ENCODE measurements at places on chromosomes 2 and 18.

GRCh38 chr2:216339456-216340279, 32.6 kb downstream of the MARCHF4 start:
- DNase-seq: no peak

DNA sequence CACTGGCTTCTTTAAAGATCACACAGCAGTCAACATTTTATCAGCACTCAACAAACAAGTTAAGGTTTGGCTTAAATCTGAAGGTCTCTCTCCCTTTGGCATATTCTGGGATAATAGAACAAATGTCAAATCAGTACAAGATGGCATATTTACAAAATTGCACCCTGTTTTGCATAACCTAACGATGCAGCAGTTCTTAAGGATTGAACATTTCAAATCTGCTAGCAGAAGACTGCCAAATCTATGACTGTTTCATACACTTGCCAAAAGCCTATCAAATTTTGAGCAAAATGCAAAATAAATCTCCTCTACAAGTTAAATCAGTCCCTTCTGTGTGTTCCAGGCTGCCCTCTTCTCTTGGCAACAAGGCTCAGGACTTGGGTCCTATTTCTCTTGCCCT, 73.6 kb downstream of the DPP4 start:
- no peak for DNase-seq

DNA sequence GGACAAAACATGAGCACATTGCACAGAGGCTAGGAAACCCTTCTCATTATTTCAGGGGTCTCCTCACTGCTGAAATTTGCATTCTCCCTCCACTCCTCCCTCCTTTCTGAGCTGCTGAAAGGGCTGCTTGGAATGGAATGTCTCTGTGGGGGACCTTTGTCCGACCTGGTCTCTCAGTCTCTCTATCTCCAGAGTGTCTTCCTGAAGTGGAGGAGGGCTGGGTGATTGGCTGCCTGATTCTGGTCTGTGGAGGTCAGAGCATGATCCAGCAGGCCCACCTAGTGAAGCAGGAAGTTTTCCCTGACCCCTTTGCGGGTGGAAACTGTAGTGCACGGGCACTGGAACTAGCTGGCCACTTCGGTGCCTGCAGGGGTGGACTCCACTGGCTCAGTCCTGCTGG, 560.5 kb upstream of the HS6ST1 start:
- no peak for DNase-seq

- DNase-seq: no peak
Measured at GRCh38 chr2:134570676-134571075, 148.1 kb downstream of the TMEM163 start.

DNA sequence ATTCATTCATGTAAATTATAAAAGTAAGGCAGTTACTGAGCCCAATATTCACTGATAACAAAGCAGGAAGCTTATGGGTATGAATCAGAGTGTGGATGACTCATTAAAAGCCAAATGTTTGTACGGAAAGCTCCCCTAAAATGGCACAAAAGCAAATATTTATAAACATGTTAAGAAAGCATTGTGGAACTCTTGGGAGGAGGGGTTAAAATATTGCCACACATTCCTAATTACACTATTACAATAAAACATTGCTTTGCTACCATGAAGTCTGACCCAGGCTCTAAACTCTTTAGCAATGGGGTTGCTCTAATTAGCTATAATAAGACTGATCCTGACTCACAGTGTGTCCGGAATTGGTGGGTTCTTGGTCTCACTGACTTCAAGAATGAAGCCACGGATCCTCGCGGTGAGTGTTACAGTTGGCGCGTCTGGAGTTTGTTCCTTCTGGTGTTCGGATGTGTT, 110.9 kb downstream of the NAB1 start:
- DNase-seq: no peak

GRCh38 chr2:227834423-227834822, 20.8 kb downstream of the CCL20 start:
- DNase-seq: no peak

GRCh38 chr2:117470311-117471095, 344.0 kb upstream of the DDX18 start:
- no peak for DNase-seq

DNA sequence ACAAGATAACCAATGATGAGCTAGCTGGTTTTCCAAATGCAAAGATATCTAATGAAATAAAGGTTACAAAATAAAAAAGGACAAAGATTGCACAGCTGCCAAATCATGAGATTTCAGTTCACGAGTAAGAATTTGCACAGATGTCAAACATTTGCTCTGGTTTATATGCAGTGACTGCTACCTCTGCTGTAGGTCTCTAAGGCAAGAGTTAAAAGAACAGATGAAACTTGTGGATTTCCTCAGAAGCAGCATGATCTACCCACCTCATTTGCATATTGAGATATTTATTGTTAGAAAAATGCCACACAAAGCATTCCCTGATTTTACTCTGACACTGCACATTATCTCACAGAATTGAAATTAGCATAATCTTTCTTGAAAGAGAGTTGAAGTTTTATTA, 763.2 kb upstream of the ZEB2 start:
- DNase-seq: no peak

- DNase-seq: no peak
Measured at GRCh38 chr2:239256350-239256743, 144.5 kb downstream of the HDAC4 start.

DNA sequence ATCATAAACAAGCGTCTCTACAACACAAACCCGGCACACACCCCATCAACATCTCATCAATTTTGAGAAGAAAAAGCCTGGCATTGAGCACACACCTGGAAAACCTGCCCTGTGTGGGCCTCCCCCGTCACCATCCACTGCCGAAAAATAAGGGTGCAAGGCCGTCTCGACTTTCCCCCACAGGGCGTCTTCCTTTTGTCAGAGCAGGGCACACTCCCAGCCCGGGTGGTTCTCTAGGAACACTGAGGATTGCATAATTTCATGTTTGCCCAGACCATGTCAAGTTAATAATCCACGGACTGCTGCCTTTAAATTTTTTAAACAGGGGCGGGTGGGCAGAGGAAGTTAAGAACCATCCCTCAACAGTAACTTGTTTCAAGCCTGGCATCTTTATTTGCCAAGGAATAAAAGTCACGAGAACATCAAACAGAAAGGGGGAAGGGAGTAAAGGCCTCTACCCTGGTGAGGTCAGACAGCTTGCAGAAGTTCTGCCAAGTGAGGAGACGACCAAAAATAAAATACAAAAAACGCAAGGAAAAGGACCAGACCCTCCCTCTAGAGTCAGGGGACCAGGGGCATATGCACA, 2.1 kb downstream of the TFCP2L1 start:
- DNase-seq: no peak

GRCh38 chr2:145744541-145745386, 1224.8 kb upstream of the ZEB2 start:
- no peak for DNase-seq

- no peak for DNase-seq
Measured at GRCh38 chr2:17864676-17865075, 13.8 kb upstream of the KCNS3 start.

- no peak for DNase-seq
Measured at GRCh38 chr2:130749078-130749477, 6.3 kb upstream of the AMER3 start.

- DNase-seq: no peak
Measured at GRCh38 chr2:239891698-239892097, 133.4 kb downstream of the NDUFA10 start.

- DNase-seq: no peak
Measured at GRCh38 chr2:151354807-151355206, 2.6 kb upstream of the TNFAIP6 start.

- no peak for DNase-seq
Measured at GRCh38 chr2:1972948-1973347, 228.6 kb upstream of the PXDN start.

DNA sequence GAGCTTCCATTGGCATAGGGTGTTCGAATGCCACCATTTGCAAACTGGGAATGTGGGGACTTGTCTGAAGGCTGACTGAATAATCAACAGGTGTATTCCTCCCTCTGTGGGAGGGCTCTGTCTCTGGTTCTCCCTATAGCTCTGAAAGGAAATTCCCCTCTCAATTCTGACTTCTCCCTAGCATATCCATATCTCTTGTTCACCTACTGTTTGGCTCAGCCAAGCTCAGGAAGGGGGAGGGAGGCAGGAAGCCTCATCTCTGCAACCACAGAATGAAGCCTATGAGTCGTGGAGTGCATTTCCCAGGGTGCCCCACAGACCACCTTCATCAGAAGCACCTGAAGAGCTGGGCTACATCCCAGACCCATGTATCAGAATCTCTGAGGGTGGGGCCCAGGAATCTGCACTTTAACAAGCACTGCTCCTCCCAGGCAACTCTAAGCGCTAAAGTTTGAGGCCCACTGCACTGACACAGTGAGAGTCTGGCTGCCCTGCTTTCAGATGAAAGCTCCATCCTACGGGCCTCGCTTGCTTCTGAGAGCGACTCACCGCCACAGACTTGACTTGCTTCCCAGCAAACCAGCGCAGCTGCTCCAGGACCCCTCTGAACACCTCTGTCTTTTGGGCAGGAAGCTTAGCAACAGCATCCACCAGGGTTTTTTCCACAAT, 32.0 kb downstream of the XDH start:
- DNase-seq: no peak

- no peak for DNase-seq
Measured at GRCh38 chr2:237459226-237459625, 27.8 kb upstream of the MLPH start.

GRCh38 chr2:61536180-61536571, 2.0 kb downstream of the XPO1 start:
- DNase-seq: no peak

- no peak for DNase-seq
Measured at GRCh38 chr2:75253526-75253925, 54.2 kb upstream of the TACR1 start.

- no peak for DNase-seq
Measured at GRCh38 chr2:5125017-5125730, 567.0 kb upstream of the SOX11 start.

DNA sequence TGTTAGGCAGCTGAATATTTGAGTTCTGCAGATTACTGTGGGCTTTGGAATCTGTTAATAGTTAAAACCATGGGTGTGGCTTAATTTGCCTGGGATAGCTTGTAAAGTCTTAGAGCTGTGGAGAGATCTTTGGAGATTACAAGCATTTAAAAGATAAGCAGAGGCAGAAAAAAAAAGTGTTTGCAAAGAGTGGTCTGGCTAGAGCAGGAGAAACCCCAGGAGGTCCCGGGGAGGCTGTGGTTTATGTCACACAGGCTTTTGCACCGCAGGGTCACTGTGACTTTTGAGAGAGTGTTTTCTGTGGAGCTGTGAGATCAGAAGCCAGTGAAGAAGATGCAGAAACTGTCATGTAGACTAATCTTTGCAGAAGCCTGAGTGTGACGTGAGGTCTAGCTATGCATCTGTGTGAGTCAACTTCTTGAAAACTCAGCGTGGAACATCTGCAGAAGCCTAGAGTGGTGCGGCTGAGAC, 49.0 kb downstream of the SETBP1 start:
- no peak for DNase-seq

DNA sequence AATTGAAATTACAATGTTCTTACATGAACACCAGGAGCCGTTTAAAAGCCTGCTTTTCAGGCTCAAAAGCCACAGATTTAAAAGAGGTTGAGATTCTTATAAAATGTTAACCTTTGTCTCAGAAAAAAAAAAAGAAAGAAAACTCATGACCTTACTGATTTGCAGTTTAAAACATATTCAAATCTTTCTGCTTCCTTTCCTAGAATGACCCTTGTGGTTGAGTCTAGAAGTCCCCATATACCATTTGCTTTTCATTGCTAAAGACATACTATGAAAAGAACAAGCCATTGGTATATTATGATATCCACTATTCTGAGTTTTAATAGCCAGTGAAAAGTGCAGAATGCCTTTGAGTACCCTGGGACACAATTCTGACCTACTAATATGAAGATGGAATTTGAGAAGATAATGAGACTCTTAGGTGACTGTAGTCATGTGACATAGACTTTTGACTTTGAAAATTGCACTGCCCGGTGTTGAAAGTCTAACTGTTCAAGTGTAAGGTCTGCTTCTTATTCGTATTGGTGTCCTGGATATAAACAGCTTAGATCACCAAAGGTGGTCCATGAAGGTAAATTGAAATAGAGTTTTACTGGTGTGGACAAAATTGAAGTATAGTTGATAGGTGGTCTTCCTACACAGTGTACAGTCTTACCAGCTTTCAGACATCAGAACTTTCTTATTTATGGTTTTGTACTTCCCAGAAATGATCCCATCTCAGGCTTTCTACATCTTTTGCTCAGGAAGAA, 117.0 kb downstream of the DOCK10 start:
- no peak for DNase-seq

DNA sequence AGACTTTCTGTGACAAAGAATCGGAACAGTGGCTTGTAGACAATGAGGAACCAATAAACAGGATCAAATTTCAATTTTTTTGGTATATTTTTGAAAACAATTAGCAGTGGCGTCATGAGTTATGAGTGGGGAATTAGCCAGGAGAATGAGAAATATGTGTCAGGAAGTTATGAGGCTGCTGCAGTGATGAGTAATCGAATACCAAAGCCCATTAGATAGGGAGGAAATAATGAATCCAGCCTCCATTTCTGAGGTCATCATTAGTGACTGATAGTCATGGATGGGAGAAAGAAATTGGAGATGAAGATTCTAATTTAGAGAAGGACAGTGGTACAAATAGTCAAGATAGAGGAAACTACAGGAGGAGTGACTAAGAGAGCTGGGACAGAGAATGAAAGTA, 673.1 kb upstream of the VRK2 start:
- DNase-seq: no peak

DNA sequence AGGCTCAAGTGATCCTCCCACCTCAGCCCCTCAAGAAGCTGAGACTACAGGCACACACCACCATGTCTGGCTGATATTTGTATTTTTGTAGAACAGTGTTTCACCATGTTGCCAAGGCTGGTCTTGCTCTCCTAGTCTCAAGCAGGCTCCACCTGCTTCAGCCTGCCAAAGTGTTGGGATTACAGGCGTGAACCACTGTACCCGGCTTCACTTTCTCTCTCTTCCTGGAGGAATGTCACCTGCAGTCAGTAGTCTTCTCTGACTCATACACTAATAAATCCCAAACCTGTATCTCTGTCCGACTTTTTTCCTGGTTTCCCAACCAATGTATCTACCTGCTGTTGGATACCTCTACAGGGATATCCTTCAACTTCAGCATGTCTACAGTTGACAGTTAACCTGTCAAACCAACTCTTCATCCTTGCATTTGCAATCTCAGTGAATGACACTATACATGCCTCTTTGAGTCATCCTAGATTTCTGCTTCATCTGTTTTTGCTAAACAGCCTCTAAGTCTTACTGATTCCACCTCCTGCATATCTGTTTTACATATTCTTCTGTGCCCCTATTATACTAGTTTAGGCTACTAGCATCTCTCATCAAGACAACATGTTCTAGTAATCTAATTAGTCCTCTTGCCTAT, 54.5 kb downstream of the RBBP8 start:
- DNase-seq: no peak

All from activated T-helper 9 cell treated with anti-CD3 and anti-CD28 coated beads, Interleukin-2, amount 50 U/mL, for 16 hours (primary cell).